AG08395 (cell line): ENCODE measurements at places on chromosomes 16 and 17.
A peak's percentile ranks its signal among the peaks of the same experiment; 100 is the strongest.

GRCh38 chr16:17654142-17654541 lies 183.4 kb upstream of the XYLT1 start:
- no peak for DNase-seq

- peak; percentile 99 for DNase-seq
Measured at GRCh38 chr17:17663160-17664063, 17.8 kb upstream of the RAI1 start.

GRCh38 chr17:53635444-53635843 lies 187.3 kb upstream of the KIF2B start:
- DNase-seq = no peak

DNA sequence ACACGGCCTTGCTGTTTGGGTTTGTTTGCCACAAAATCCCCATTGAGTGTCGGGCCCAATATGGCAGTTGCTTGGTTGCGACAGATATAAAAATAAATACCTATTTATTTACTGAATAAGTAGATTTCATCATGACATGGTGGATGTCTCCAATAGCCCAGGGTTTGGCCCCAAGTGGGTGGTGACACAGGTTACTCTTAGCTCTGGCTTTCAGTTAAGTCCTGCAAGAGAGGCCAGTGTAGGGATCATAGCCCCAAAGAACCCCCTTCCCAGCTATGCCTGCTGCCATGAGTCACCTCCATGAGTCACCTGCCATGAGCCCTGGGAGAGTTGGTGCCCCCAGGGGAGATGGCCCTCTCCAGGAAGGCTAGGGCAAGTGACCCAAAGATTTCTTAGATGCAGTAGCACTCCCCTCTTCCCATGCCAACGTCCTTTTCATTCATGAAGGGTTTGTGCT lies 78.7 kb upstream of the LGALS9 start:
- DNase-seq = peak; percentile 69

DNA sequence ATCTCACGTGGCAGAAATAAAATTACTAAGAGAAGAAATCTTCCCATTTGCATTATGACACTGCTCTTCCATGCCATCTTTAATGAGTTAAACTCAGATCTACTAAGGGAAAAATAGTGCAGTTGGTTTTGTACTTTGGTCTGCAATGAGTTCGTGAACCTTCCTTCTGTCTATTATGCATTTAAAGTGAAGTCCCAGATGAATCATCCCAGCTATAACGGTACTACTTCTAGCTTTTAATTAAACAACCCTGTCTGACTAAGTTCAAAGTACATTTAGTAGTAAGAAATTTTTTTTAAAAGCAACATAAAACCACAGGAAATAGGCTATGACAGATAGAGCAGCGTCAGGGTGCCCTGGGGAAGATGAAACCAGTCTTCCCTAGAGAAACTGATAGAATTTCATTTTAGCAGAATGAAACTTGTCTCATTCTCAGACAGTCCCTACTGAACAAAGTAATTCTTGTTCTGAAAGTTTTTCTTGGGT lies 1.8 kb downstream of the TMIGD1 start:
- DNase-seq = no peak

DNA sequence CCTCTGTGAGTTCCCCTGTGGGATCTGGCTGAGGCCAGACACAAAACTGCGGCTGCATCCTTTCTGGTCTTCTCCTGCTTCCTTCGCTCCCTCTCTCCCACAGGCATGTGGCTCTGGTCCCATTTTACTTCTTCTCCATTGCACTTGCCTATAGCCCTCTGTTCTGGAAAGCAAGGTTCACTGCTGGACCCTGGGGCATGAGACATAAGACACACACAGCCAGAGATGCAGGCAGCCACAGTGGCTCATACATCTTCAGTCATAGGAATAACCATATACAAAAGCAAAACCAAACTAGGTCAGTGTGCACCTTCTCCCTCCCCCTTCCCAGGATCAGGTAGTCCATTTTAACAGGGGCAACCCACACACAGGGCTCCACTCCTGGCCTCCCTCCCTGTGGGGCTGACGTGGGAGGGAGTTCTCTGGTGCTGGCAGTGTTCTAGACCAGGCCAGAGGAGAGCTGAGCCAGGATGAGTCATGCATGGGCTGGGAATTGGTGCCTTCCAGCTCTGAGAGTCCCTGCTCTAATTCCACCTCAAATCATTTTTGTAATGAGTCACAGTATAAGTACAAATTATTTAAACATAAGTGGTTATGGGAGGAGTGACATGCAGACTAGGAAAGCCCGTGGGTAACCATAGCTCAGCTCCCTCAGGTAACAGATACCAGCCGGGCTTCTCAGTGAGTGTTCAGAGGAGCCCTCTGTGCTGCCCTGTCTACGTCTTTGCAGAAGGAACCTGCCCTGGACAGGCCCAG lies 58.0 kb downstream of the ASIC2 start:
- peak; percentile 96 for DNase-seq

DNA sequence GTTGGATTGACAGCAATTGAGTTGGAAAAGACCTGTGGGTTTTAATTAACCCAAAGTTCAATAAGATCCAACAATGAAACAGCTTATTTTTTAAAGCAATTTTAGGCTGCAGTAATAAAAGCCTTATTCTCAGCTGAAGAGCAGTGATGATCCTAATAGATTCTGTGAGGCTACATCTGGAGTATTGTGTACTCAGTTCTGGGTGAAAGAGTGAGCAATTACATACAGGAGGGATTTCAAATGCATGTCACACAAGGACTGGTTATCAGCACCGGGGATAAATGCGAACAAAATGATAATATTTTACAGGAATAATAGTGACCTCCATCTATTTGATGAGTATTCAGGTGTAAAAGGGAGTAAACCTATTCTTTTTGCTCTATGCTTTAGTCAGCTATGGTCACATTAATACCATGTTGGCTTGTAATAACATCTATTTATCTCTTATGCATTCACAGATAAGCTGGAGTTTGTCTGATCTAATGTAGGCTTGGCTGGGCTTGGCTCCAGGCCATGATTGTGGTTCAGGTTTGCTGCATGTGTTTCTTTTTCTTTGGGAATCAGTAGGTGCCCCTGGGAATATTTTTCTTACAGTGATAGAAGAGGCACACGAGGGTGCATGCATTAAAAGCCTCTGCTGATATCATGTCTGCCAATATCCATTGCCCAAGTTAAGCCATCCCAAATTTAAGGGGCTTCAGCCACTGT lies 22.2 kb upstream of the TOX3 start:
- no peak for DNase-seq

GRCh38 chr16:56960681-56961281 lies 969 bp upstream of the CETP start:
- DNase-seq = no peak

GRCh38 chr16:24972608-24973220 lies 42.5 kb downstream of the ARHGAP17 start:
- no peak for DNase-seq

DNA sequence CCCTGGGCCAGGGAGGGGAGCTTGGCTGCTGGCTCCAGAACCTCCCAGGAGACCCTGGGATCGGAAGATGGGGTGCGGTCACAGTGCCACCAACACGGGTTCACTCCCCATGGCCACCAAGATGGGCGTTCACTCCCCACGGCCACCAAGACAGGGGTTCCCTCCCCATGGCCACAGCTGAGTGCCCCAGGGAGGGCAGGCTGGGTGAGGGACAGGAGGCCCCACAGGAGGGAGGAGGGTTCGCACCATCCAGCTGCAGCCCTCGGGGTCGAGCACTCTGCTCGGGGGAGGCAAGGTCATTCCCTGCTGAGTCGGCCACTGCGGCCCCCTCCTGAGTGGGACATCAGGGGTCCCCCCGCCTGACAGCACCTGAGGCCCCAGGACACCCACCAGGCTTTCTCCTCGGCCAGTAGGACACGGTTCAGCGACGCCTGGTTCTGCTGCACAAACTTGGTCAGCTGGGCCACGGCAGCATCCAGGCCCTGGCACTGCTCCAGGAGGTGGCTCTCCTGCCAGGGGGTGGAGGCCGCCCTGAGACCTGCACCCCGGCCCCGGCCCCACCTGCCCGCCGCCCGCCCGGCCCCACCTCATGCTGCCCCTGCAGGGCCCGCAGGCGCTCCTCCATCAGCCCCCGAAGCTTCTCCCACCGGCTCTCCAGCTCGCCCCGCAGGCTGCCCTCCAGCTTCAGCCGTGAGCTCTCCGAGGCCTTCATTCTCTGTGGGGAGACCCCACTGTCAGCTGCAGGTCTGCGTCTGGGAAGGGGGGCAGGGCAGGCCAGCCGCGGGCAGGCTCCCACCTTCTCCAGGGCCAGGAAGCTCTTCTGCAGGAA lies 5.9 kb downstream of the CCDC154 start:
- DNase-seq = no peak

DNA sequence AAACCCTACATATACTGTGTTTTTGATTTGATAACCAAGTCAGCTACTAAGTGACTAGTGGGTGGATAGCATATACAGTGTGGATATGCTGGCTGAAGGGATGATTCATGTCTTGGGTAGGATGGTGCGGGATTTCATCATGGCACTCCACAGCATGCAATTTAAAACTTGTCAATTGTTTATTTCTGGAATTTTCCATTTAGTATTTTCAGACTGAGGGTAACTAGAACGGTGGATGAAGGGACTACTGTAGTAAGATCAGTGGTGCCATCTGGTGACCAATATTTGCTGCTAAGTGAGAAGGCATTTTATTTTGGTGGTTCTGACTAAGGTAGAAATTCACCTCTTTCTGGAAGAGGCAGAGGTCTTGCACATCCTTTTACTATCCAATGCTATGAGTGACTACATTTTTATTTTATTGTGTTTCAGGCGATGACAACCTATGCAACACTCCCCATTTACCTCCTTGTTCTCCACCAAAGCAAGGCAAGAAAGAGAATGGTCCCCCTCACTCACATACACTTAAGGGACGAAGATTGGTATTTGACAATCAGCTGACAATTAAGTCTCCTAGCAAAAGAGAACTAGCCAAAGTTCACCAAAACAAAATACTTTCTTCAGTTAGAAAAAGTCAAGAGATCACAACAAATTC lies 3.1 kb downstream of the CDC6 start:
- peak; percentile 78 for DNase-seq

GRCh38 chr17:75525806-75526554 lies 483 bp downstream of the LLGL2 start:
- DNase-seq = no peak

GRCh38 chr16:27759301-27759871 lies 209.4 kb downstream of the KATNIP start:
- peak; percentile 84 for DNase-seq

- no peak for DNase-seq
Measured at GRCh38 chr17:83029571-83029970, 49.8 kb upstream of the METRNL start.

GRCh38 chr16:66598111-66598510 lies 6.4 kb upstream of the CMTM3 start:
- DNase-seq = no peak

DNA sequence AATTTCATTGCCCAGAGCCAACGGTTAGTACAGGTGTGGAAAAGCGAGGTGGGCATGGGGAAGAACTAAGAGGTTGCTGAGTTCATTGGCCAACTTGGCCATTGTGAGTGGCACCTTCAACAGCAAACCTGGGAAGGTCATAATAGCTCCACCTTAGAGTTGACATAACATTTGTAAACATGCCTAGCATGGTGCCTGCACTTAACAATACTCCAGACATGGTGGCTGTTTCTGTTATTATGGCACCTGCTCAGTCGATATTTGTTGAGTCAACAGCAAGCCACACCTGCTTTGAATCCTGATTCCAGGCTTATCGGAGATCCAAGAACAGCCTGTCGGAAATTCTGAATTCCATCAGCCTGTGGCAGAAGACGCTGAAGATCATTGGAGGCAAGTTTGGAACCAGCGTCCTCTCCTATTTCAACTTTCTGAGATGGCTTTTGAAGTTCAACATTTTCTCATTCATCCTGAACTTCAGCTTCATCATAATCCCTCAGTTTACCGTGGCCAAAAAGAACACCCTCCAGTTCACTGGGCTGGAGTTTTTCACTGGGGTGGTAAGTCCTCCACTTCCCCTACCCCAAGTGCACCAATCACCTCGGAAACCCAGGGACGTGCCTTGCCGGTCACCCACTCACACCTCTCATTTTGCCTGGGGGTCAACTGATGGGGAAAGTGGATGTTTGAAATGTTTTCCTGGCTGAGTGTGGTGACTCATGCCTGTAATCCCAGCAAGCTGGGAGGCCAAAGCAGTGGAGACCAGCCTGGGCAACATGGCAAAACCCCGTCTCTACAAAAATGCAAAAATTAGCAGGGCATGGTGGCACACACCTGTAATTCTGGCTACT lies 46.0 kb downstream of the TMC5 start:
- DNase-seq = no peak

DNA sequence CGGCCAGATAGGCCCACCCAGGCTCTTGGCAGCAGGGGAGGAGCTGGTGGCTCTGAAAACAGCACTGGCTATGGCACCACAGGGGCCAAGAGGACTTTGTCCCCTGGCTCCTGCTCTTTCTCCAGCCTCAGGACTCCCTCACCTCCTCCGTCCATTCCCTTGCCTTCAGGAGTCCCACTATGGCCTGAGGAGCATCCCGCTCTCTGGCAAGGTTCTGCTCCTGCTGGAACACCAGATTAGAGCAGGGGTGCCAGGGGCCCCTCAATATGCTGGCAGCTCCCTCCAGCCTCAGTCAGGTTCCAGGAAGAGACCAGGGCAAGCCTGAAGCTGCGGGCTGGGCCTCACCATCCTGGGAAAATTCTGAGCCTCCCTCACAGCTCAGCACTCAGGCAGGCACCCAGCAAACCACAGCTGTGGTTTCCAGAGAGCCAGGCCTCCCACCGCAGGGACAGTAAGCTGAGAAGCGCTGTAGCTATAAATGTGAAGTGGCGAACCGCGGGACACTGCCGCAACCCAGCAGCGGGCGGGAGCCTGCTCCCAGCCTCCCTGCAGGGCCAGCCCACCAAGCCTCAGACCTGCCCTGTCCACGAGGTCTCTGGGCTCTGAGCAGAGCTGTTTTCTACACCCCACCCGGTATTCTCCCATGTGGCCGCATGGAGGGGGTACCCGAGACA lies 25.7 kb downstream of the C17orf100 start:
- peak; percentile 68 for DNase-seq

GRCh38 chr17:13865650-13866049 lies 203.7 kb upstream of the COX10 start:
- no peak for DNase-seq

DNA sequence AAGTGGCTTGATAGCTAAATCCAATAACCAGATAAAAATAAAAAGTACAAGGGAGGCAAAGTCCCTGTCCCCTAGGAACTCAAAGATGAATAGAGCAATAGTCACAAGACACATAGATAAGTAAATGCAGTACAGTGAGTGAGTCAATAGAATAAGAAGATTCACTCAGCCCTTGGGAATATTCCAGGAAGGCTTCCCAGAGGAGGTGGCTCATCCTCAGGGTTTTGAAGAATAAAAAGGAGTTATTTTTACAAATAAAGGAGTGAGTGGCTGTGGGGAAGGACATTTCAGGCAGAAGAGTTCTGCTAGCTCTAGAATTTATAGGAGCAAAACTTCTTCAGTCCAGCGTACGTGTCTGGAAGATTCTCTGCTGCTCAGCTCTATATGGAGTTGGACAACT lies 177.4 kb upstream of the SDK2 start:
- no peak for DNase-seq

GRCh38 chr17:40452216-40452787 lies 9.1 kb downstream of the IGFBP4 start:
- peak; percentile 90 for DNase-seq

GRCh38 chr16:85612801-85613603 lies at the start of gene GSE1:
TSS of gene GSE1 (plus strand) at chr16:85613322. CDS start at chr16:85613392, 70 bp downstream.
- peak; percentile 85 for DNase-seq

- no peak for DNase-seq
Measured at GRCh38 chr17:65065906-65066305, 9.4 kb upstream of the GNA13 start.
